ENCODE measurements at places on chromosomes 7 and 10.

DNA sequence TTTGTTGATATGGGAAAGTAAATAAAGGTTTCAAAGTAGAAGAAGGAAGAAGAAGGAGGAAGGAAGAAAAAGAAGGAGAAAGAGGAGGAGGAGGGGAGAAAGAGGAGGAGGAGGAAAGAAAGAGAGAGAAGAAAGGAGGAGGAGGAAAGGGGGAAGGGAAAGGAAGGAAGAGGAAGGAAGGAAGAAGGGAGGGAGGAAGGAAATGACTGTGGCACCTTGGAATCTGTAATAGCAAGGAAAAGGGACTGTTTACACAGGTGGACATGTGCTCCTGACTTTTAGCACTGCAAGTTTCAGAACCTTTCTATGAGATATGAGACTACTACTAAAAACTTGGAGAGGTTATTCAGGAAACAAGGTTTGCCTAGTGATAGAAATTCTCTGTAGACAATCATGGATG is 153.2 kb downstream of the BTAF1 start:
- no peaks in the 10 kb centered on the region for H3K4me1 ChIP-seq
- H3K27me3 ChIP-seq: no peaks in the 10 kb centered on the region
- no peak overlapping the region for H3K27ac ChIP-seq
- peaks cover 4% of the 10 kb centered on the region for H3K36me3 ChIP-seq
- H3K4me3 ChIP-seq: no peak overlapping the region
- DNase-seq: no peak

- H3K27ac ChIP-seq: no peak overlapping the region
- no peaks in the 10 kb centered on the region for H3K27me3 ChIP-seq
- H3K4me1 ChIP-seq: no peaks in the 10 kb centered on the region
- no peaks in the 10 kb centered on the region for H3K36me3 ChIP-seq
- no peak for DNase-seq
These were observed 26.3 kb upstream of the SH3PXD2A start for GRCh38 chr10:103881416-103882284.

DNA sequence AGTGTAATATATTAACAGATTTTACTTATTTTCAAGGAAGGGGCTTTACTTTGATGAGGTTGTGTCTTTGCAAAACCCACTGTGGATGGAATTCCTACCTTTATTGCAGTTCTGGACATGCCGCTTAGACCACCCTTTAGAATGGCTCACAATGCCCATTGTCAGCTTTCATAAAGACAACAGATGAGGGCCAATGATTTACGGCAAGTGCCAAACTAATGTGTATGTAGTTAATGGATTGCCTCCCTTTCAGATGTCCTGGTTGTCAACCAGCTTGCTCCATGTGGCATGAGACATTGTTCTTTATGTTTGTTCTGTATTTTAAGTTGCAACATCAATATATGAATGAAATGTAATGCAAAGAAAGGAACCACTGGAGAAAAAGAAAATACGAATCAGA is 35.0 kb upstream of the ELMO1 start:
- no peaks in the 10 kb centered on the region for H3K4me1 ChIP-seq
- H3K4me3 ChIP-seq: no peak overlapping the region
- no peaks in the 10 kb centered on the region for H3K27me3 ChIP-seq

DNA sequence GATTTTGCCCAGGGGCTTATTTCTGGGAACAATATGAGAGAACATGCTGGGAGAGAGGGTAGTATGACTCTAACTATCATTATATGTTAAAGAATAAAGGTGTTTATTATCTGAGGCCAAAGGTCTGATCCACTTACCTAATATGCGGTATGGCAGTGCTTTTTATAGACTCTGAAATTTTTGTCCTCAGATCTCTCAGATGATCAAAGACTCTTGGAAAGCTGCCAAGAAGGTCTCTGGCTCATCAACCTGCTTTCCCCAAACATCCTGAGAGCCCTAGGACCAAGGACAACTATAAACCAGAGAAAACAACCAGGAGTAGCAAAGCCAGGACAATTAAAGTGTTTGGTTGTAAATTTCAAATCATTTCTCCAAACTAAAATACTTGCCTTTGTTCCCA is 255.7 kb upstream of the LRRN3 start:
- H3K4me1 ChIP-seq: peaks cover 17% of the 10 kb centered on the region
- no peak overlapping the region for H3K27ac ChIP-seq
- no peaks in the 10 kb centered on the region for H3K36me3 ChIP-seq
- H3K4me3 ChIP-seq: no peak overlapping the region

- no peak overlapping the region for H3K4me3 ChIP-seq
- H3K4me1 ChIP-seq: no peaks in the 10 kb centered on the region
- H3K27me3 ChIP-seq: no peaks in the 10 kb centered on the region
- no peak overlapping the region for H3K27ac ChIP-seq
These were observed 31.0 kb downstream of the CUX1 start for GRCh38 chr7:101848208-101848951.

DNA sequence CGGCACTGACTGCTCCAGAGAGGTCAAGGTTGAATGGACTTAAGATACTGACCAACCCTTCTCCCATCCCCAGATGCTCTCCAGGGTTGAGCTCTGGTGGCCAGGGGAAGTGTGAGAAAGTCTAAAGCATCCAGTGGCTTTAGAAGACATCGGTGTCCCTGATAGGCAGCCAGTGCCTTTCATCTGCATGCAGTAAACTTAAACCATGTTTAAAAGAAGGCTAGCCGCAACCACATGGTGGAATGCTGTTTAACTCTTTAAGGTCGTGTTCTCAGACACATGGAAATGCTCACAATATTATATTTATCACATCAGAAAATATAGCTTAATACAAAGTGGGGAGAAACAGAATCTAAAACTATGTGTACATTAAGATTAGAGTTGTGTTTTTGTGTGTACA is 137.0 kb downstream of the CNNM2 start:
- no peaks in the 10 kb centered on the region for H3K4me1 ChIP-seq

Data from Calu3 (cell line).